ENCODE measurements at places on chromosomes 2 and 18.
A peak's percentile ranks its signal among the peaks of the same experiment; 100 is the strongest.

GRCh38 chr2:3728104-3729054 lies 25.0 kb downstream of the DCDC2C start:
- DNase-seq: no peak

GRCh38 chr2:186523791-186524190 lies 37.7 kb downstream of the ZC3H15 start:
- DNase-seq: no peak

DNA sequence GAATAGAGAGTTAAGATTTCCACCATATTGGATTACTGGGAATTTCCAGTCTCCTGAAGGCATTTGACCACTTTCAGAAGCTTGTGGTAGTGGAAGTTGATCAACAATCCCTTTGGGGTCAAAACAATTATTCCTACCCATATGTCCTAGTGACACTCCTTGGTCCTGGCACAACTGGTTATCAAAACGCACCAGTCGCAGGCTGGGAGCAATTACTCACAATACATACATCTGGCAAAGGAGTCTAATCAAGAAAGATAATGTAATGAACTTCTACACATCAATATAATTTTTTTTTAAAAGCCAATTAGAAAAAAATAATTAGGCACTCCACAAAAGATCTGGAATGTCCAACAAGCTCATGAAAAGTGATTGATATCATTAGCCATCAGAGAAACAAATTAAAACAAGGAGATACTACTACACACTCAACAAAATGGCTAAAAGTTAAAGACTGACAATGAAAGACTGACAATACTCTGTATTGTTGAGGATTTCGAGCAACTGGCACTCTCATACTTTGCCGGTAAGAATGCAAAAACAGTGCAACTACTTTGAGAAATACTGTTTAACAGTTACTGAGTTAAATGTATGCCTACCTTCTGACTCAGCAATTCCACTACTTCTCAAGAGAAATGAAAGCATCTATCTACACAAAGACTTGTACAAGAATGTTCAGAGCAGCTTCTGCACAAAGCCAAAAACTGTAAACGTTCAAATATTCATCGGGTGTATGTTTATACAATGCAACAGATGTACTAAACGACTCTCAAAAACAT lies 2.0 kb downstream of the INO80C start:
- DNase-seq: no peak

DNA sequence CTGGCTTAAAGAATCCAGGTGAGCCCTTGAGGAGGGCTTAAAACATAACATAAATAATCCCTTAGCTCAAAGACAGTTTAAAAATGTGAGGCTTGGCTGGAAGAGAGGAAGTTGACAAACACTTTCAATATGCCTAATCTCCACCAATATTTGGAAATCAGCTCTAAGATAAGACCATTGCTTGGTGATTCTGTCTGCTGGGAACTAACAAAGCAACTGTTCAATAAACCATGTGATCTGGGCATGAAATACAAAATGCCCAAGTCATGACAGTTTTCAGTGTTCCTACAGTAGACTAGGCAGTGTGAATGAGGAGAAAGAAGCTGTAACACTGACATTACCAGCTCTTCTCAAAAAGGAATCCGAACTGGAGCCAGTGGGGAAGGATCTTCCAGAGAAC lies 10.7 kb downstream of the MFF start:
- no peak for DNase-seq

GRCh38 chr2:164606557-164606956 lies 14.7 kb downstream of the GRB14 start:
- DNase-seq: no peak

- no peak for DNase-seq
Measured at GRCh38 chr2:43455731-43456642, 139.9 kb downstream of the THADA start.

GRCh38 chr2:61420991-61421544 lies 49.8 kb downstream of the USP34 start:
- no peak for DNase-seq

GRCh38 chr2:219483451-219484342 lies 15.0 kb upstream of the GMPPA start:
- DNase-seq: no peak

DNA sequence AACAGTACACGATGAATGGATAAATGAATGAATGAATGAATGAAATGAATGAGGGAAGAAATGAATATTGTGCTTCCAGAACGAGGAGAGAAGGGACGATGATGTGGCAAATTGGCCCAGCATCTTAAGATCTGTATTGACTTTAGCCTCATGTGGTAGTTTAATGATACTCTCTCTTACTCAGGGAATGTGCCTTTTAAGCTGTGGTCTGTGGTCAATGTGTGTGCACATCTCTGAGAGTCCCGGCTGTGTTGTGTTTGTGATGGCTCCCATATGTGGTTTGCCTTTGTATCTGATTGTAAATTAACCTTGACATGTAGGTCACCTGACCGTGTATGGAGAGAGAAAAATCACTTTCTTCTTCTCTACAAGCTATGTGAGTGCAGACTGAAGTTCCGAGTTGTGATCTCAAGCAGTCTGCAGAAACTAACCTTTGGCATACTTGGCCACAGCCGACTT lies 91.2 kb downstream of the NEDD4L start:
- no peak for DNase-seq

GRCh38 chr2:105660489-105660888 lies 84.2 kb upstream of the NCK2 start:
- DNase-seq: no peak

DNA sequence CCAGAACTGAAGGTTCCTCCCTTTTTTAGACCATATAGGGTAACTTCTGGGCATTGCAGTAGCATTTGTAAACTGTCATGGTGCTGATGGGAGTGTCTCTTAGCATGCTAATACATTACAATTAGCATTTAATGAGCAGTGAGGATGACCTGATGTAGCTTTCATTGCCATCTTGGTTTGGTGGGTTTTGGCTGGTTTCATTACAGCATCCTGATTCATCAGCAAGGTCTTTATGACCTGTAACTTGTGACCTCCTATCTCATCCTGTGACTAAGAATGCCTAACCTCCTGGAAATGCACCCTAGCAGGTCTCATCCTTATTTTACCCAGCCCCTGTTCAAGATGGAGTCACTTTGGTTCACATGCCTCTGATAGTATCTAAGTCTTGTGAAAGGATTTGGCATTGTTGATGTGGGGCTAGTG lies 159.0 kb downstream of the TMX3 start:
- no peak for DNase-seq

- DNase-seq: peak; percentile 16
Measured at GRCh38 chr2:203484266-203485112, 50.6 kb downstream of the RAPH1 start.

- DNase-seq: no peak
Measured at GRCh38 chr2:106523976-106524665, 37.0 kb downstream of the CD8B2 start.

DNA sequence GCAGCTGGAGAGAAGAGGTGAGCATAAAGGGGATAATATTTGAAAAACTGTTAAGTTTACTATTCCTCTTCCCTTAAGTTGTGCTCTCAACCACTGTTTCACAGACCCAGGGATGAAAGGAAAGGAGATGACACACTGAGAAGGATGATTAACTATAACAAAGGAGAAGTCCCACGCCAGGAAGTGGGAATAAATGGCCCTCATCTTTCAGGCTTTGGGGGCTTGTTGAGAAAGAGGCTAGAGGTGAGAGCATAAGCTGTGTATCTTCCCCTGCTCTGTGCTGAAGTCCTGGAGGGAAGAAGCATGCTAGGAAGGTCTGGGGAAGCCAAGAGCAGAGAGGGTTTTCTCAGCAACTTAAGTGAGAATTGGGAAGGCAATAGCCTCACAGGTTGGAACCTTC lies 399.1 kb upstream of the ATP5MC3 start:
- DNase-seq: no peak

- DNase-seq: no peak
Measured at GRCh38 chr18:24926649-24927048, 425.3 kb downstream of the ZNF521 start.

GRCh38 chr2:28471214-28471613 lies 24.6 kb upstream of the PLB1 start:
- DNase-seq: no peak

DNA sequence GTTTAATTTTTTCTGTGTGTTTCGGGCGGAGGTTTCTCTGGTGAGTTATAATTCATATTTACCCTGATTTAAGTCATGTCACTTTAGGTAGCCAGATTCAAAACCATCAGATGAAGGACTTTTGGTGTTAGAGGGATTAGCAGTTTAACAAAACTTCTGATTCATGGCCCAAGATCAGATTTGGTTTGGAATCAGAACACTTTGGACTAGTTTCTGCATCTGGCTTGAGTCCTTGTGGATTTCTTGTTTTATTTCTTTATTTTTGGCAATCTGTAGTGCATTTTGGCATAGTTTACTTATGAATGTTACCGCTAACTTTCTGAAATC lies 3.5 kb downstream of the NEDD4L start:
- DNase-seq: no peak

DNA sequence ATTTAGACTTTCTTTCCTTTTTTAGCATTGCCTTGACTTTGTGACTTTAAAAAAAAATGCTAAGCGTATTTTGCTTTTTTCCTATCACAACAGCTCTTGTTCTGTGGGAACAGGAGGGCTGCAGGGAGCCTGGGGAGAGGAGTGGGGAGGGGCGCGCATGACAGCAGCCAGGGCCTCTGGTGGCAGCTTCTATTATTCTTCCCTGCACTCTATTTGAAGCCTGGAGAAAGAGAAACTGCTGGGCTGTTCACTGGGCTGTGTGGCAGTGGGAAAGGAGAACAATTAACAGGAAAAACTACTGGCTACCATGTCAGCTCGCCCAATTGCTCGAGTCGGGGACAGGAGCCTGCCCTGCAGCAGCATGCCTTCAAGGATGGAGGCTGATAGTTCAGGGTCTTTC lies 119.0 kb upstream of the ZBTB14 start:
- DNase-seq: no peak

- DNase-seq: no peak
Measured at GRCh38 chr2:172930871-172931255, 144.8 kb upstream of the MAP3K20 start.

DNA sequence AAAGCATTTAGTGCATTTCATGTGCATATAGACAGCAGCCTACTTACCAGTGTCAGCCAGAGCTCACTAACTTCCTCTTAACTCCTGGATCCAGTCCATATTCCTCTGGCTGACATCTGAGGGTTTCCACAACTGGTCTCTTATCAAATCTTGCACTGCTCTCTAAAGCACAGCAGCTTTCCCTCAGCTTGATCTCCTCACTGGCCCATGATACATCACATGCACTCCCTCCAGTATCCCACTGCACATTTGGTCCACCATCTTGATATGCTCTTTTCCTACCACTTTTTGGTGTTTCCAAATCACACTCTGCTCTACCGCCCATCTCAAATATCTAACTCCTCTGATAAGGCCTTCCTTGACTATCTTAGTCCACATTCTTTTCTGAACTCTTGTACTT lies 105.0 kb upstream of the ZFP36L2 start:
- DNase-seq: no peak

DNA sequence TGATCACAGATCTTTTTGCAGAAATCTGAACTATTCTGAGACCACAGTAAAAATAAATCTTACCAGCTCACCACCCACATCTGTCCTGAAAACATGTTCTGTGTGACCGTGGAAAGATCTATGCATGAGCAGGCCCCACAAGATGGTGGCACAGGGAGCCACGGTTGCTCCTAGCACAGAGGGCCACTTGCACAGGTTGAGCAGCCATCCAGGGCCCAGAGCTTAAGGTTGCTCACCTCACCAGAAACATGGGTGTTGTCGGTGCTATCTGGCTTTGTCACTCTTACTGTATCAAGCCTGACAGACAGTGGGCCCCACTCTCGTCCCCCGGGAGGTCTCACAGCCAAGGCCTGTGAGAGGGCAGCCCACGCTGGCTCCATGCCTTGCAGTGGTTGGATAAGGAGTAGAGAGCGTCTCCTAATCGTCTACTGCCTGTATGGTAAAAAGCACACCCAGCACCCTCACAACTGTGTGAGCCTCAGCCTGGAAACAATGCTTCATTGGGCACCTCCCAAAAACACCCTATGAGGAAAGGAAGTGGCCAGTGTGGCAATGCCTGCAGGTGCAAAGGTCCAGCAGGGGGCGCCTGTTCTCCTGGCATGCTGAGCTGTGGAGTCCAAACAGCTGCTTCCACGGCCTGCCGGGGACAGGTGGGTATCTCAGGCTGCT lies 19.6 kb downstream of the TUBB6 start:
- DNase-seq: peak; percentile 47

GRCh38 chr2:134912361-134912760 lies 6.3 kb upstream of the CCNT2 start:
- no peak for DNase-seq

GRCh38 chr18:43393174-43393573 lies 115.9 kb upstream of the SYT4 start:
- DNase-seq: no peak
